Body of pancreas (tissue), 4 donors: ENCODE measurements at places on chromosomes 12 and 14.

GRCh38 chr12:54981796-54982195 is 2.8 kb downstream of the TESPA1 start:
- DNase-seq = no peak

- DNase-seq = no peak
These were observed 479.6 kb downstream of the ADAMTS20 start for GRCh38 chr12:43072431-43072830.

DNA sequence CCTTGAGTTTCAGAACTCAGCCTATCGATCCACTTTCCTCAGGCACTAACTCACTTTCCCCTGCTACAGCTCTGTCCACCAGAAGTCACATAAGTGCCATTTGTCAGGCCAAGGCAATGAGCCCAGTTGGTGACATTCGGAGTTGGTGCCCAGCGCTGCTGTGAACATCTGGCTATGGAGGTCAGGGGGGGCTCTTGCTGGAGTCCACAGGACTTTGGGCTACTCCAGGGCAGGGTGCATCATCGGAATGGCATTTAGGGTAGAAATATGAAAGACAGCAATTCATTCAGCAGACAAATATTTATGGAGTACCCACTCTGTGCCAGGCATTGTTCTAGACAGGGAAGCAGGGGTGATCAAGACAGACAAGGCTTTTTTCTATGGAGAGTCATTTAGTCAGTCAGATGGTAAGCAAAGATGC is 1.5 kb upstream of the PPP1CC start:
- peak; percentile 45 for DNase-seq

GRCh38 chr14:20294636-20295035 is 11.1 kb downstream of the TTC5 start:
- no peak for DNase-seq

DNA sequence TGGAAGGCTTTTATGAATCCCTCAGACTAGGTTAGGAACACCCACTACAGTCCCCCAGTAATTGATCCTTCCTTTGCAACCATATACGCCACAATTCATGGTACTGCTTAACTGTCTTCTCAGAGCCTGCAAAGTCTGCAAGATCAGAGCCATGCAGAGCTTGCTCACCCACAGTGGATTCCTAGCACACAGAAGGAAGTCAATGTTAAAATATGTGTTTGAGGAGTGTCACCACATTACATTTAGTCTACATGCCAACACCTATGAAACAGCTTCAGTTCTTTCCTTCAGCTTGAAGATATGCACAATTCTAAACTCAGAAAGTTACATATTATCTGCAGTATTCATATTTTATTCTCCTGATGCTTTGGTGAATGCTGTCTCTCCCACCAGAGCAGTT is 138.5 kb downstream of the NDUFA12 start:
- DNase-seq = no peak

DNA sequence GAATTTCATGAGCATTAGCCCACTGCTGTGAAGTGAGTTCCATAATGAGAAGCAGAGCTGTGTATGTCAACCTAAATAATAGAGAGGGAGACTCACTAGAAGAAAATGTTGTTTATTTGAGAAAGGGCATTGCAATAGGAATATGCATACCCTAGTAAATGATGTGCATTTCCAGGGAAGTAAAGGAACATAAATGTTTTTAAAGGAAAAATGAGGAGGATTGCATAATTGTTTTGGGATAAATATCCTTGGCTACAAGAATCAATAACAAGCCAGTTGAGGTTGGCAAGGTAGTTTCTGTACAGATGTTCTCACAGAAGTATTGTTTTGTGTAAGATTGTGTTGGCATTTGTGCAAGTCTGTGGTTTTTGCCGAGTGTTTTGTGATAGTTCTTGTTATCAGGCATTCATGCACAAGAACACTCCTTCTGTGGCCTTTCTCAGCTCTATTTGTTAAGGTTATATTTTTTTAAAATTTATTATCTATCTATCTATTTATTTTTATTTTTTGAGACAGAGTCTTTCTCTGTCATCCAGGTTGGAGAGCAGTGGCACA is 47.1 kb downstream of the EMP1 start:
- no peak for DNase-seq

GRCh38 chr12:107715780-107716179 is 30.2 kb downstream of the PWP1 start:
- DNase-seq = no peak

DNA sequence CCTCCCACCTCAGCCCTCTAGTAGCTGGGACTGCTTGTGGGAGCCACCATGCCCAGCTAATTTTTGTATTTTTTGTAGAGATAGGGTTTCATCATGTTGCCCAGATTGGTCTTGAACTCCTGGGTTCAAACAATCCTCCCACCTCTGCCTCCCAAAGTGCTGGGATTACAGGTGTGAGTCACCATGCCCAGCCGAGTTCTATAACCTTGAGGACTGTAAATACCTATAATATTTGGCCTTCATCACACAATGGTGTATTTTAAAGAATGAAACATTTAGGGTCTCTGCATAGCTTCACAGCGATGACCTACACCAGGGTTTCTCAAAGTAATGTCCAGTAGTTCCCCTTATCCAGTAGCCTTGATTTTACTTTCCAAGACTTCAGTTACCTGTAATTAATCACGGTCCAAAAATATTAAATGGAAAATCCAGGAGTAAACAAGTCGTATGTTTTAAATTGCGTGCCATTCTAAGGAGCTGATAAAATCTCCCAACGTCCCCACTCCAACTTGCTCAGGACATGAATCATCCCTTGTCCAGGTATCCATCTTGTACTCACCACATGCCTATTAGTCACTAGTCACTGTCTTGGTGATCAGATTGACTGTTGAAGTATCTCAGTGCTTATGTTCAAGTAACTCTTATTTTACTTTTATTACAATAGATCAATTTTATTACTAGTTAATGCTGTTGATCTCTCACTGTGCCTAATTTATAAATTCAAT is 368.2 kb downstream of the BTG1 start:
- DNase-seq = no peak

DNA sequence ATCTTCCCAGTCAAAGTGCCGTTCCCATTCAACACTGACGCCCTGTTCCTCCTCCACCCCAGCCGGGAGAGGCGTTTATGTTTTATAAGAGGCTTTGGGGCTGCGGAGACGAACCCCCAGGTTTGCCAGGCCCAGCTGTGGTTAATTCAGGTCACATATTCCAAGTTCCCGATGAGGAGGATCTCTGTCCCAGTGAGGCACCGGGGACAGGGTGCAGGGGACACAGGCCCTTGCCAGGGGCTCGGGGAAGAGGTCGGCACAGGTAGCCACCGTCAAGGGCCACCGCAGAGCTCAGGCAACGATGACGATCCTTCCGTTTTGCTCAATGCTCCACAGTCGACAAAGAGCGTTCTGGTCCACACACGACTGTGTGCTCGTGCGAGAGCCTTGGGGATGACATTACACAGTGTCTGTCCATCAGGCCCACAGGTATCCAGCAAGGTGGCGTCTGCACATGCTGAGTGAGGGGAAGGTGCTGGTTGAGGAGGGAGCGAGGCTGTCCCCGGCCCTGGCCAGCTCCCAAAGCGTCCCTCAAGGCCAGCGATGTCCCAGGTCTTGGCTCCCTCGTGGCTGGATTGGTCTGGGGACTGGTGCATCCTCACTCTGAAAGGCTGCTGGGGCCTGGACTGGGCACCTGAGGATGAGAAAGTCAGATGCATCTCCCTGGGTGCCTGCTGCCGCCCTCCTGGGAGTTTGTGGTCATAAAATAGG is 189.2 kb upstream of the C14orf180 start:
- no peak for DNase-seq

DNA sequence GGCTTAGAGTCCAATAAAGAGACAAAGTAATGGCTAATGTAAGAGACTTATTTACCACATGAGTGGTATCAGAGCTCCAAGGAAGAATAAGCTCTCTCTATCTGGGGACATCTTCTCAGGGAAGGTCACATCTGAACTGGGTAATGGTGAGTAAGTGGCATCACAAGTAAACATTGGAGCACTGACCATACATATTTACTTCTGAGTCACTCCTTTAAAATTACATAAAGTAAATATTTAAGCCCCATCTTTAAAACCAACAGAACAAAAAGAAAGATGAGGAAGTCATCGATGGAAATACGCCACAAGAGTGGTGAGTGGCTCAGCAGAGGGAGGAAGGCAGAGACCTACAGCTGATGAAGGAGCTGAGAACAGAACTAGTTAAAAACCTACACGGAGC is 159.9 kb downstream of the DUSP6 start:
- DNase-seq = no peak

DNA sequence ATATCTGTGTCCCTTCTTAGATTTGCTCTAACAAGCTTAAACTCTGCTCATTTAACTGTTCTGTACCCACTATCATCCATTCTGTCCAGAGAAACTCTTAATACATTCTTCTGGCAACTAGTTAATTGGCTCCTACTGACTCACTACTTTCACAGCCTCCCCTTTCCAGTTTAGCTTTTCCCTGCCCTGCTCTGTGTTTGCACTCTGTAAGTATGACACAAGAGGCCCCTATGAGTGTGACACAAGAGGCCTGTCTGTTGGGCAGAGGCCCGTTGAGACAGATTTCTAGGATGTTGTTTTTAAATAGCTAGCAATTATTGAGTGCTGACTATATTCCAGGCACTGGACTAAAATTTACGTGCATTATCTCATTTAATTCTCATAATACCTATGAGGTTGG is 246.0 kb upstream of the DAAM1 start:
- no peak for DNase-seq

DNA sequence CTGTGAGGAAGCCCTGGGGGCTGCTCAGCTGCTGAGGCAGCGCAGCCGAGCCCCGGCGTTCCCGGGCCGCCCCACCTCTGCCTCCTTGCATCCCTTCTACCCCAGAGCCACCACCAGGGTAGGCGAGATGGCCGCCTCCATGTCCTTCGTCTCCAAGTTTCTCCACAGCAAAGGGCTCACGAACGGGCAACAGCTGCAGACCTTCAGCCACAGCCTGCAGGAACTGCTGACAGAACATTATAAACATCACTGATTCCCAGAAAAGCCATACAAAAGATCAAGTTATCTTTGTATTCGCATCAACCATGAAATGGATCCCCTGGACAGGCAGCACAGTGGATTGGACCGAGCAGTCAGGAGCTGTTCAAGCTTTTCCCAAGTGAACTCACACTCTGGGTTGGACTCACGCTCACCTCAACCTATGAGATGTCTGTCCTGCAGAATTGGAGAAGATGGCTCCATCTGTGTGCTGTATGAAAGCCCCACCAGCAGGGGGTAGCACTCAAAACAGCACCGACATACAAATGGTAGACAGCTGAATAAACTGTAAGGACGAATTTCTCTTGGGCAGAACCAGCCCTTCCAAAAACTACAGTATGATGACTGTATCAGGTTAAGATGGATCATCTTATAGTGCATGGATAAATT is 19.4 kb upstream of the A2M start:
- no peak for DNase-seq

GRCh38 chr14:98960617-98961013 is 311.4 kb downstream of the BCL11B start:
- no peak for DNase-seq

DNA sequence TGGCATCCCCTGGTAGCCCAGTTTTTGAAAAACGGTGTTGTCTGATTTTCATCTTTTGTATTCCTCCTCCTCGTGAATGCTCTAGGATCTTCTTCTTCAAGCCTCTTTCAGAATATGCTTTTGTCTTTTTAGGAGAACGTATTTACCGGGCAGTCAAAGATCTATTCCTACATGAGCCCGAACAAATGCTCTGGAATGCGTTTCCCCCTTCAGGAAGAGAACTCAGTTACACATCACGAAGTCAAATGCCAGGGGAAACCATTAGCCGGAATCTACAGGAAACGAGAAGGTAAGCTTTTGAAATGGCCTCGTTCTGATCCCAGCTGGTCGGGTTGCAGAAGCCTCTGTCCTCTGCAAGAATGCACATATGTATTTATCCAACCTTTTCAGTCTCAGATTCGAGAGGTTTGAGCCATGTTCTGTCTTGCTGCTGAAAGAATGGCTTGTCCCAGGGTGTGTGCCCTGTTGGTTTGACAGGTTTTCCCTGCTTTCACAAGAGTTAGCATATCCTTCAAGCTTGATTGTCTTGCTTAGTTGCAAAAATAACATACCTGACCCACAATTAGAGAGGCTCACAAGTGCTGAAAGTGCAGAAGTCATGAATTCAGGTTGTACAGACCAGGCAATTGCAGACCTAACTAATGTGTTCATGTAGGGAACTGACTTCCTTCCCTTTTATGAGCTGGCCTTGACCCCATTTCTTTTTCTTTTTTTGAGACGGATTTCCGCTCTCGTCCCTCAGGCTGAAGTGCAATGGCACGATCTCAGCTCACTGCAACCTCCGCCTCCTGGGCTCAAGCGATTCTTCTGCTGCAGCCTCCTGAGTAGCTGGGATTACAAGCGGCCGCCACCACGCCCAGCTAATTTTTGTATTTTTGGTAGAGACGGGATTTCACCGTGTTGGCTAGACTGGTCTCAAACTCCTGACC is 6.8 kb downstream of the KMT5A start:
- no peak for DNase-seq

DNA sequence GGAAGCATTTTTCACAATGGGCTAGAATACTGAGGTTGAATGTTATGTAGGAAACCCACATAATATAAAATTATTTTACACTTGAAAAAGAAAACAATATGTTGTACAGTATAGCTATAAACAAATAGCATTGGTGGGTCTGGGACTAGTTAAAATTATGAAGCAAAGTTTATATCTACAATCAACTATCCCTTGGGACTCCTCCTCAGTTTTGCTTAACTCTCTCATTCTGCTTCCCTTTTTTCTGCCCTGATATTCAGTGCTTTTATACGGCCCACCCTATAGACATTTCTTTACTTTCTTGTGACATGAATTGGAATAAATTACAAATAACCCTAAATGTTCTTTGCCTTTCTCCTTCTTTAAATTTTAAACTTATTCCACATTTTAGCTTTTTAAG is 300.5 kb downstream of the FBXL14 start:
- DNase-seq = no peak

GRCh38 chr12:26281320-26281719 is 85.9 kb downstream of the SSPN start:
- DNase-seq = no peak

- DNase-seq = no peak
These were observed 464.4 kb downstream of the ZFP36L1 start for GRCh38 chr14:68328509-68328908.

DNA sequence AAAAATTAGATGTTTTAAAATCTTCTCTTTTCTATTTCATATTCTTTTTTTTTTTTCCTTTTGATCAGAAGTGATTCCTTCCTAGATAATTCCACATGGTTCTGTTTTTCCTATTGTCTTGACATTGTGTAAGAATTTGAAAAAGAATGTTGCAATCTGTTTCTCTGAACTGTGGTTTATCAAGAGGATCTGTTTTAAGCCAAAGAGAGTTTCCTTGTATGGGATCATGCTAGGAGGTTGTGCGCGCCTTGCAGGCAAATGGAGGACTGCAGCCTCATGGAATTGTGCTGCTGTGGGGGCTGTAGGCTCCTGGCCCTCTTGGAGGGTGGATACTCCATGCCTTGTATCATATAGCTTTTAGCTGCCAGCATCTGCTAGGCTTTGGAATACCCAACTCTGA is 43.3 kb upstream of the MBIP start:
- no peak for DNase-seq

- DNase-seq = no peak
These were observed 86.2 kb downstream of the TNFAIP2 start for GRCh38 chr14:103209506-103209905.

- no peak for DNase-seq
These were observed 365.0 kb downstream of the CCER1 start for GRCh38 chr12:90589956-90590355.

DNA sequence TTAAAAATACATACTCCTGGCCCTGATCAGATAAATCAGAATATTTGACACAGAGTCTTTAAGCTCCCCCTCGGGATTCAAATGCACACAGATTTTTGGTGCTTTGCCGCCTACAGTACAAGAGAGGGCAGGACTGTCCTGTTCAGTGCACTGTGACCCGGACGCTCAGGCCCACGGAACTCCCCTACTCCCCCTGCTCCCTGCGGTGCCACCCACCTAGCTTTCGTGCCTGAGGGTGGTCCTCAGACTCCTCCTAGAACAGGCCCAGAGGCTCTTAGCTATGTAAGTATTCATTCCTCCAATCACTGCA is 13.7 kb upstream of the SERPINA3 start:
- no peak for DNase-seq
